ENCODE measurements at places on chromosomes 4 and X. TPM values are rescaled to one million over a fixed set of nuclear protein-coding genes. Genes with fewer than 3 reads are reported as not detected.
A peak's percentile ranks its signal among the peaks of the same experiment; 100 is the strongest.

- no peak for DNase-seq
Measured at GRCh38 chr4:140688711-140689598, 67.2 kb downstream of the TBC1D9 start.

RRH gene
- 0.10 TPM for polyA plus RNA-seq

NSD2 gene
- polyA plus RNA-seq: 43.8 TPM

DNA sequence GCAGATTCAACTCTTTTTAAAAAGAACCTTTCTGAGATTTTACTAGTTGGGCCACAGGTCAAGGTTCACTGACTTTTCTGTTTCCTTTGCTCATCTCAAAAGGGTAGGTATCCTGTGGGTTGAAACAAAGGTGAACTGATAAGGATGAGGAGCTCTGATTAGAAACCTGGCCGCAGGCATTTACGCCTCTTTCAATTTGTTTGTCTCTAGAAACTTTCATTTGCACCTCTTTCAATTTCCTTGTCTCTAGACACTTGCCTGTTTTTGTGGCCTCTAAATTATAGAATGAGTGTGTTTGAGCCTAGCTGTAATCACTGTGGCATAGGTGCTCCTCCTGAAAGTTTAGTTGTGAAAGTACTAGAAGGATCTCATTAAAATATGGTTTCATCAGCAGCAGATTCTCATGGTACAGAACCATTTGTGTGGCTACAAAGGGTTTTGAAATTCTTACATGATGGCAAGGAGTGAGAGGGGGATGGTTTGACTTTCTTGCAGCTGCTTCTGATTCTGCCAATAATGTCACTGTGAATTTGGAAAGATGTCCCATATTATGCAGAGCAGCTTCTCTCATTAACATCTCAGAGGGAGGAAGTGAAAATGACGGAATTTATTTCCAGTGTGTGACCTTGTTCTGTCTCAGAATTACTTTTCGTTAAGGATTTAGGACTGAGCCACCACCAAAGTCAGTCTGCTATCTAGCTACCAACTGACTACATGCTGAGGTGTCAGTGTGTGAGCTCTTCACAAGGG, 142.2 kb downstream of the SH2D1A start:
- DNase-seq: no peak

GRCh38 chr4:81407726-81408125, 64.0 kb downstream of the RASGEF1B start:
- DNase-seq: no peak

DNA sequence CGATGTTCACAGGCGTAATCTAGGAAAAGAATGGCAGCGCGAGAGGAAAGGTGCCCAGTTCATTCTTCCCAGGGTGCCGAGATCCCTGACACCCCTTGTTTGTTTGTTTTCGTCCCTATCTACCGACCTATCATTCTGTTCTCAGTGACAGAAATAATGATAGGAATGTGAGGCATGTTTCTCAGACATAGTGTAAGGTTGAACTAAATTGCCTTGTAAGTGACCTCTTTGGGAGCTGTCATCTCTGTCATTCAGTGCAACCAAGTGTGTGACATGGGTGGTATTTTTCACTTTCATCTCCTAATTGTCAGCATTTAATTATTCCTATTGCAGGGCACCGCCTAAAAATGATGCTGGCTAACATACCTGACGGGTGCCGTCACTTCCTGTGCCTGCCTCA, 24.4 kb downstream of the CLDN22 start:
- DNase-seq: no peak

GRCh38 chrX:131068945-131069719, 11.0 kb downstream of the ARHGAP36 start:
- peak; percentile 72 for DNase-seq

DNA sequence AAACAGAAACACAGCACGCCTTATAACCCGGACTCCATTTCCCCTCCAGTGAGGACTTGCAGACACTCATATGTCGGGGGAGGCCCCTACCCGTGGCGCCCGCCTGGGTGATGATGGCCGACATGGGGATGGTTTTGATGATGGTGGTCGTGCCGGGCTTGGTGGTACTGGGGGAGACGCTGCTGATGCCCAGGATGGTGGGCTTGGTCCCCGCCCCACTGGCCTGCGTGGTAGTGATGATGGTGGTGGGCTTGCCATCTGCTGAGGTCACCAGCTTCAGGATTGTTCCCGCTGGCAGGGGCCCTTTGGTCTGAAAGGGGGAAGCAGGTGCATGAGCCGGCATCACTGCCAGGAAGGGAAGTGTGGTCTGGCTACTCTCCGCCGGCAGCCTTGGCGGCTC, 12.8 kb upstream of the RENBP start:
- no peak for DNase-seq

- DNase-seq: no peak
Measured at GRCh38 chr4:77001907-77002306, 52.4 kb downstream of the SEPTIN11 start.

DNA sequence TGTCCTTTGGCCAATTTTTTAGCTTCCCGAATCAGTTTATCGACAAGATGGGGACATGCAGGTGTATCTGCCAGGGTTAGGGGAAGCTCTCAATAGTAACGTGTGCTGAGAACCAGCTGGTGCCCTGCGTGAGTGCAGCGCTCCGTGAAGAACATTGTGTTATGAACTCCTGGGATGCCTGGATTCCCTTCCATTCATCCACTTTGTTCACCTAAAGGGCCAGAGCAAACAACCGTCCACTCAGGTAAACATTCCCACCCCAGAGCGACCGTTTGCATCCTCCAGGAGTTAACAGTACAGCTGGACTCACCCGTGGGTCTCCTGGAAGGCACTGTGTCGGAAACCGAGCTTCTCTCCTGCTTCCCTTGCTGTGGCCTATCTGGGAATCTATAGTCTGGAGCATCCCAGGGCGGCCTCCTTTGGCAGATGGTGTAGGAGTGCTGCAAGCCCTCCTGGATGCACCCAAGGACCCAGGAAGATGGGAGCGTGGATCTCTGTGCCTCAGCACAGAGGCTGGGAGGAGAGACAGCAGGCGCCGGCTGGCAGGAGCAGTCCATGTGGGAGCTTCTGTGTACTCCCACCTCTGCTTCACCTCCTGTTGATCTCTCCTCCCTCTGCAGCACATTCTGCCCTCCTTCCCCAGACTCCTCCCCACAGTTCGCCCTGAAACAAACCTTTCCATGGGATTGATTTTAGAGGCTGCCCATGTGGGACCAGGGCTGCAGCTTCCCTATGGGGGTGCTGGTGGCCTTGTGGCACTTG, 62.7 kb downstream of the SHROOM2 start:
- no peak for DNase-seq

DNA sequence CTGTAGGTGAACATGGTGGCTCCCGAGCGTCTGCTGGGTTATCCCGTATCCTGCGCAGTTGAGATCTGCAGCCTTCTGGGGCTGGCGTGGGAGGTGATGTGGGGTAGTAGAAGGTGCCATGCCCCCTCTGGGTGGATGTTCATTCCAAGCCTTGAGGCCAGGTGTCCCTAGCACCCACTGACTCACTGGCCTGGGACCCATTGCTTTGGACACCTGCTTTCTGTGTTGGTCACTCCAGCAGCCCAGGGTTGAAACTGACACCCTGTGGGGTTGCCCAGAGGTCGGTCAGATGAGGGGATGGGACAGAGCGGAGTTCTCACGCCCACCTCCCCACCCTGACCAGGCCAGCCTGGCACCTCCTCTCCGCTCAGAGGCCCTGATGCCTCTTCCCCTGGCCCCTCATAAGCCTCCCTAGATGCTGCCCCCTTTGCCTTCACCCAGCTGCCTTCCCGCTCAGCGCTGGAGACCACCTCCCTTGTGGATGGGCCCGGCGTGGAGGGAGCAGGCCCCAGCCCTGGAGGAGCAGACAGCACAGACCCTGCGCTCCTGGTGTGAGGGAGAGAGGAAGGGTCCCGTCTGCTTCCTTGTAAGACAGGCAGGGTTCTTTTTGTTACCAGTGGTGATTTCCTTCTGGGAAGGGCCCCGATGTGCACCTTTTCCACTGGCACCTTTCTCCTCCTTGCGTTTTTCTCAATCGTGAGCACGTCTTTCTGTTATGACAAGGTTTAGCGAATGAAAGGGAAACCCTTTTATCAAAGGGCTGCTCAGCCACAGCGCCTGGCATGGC, 2.0 kb downstream of the DOK7 start:
- no peak for DNase-seq

DNA sequence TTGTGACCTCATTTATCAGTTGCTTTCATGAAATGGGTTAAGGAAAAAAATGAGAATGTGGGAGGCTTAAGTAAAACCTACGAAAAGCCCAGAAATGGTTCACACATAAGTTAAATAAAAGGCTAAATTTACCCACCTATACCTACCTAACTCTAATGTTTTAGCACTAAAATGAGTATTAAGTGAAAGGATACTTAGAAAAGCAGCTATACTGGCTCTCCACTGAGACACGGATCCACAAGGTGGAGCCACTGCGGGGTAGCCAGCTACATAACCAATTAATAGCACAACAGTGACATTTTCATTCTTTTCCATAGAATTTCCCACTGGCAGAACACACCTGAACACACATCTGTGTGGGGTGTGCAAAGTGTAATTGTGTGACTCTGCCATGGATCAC, 101.9 kb downstream of the MAML3 start:
- DNase-seq: no peak

DNA sequence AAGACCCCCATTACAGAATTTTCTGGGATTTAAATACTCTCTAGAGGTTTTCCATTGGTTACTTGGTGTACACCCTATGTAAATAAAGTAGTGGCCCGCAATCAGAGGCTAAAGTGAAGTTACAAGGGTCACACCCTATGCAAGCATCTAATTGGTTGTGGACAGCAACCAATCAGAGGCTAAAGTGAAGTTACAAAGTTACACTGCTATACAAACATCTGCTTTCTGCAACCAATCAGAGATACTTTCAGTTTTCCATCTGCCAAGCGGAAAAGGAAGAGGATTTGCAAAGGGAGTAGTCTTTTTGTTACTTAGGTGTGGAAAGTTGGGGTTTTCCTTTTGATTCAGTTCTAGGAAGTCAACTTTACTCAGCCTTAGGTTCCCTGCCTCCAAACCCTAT, 2.0 kb upstream of the ATRX start:
- peak; percentile 66 for DNase-seq

DNA sequence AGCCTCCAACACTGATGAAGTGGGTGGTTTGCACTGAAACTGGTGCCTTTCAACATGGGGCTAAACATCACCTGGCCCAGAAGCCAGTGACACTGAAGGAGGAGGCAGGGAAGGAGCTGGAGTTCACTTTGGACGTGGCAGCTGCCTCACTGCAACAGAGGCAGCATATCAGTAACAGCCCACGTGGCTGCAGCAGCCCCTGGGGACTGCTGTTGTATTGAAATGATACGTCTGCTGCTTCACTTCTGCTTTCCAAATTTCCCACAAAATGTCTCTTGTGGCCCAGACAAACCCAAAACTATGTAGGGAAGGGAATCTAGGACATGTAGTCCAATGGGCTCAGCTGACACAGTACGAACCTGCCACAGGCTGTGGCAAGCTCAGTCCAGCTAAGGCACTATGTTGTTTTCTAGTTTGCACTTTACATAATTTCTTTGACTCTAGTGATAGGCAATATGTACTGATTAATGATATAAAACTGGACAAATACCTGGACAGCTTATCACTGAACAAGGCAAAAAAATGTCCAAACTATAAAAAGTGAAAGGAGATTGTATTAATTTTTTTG, 84.7 kb upstream of the RAPGEF2 start:
- no peak for DNase-seq

SPACA5 gene
- not detected for polyA plus RNA-seq

GRCh38 chr4:152510349-152511147, 25.3 kb downstream of the FBXW7 start:
- DNase-seq: no peak

DNA sequence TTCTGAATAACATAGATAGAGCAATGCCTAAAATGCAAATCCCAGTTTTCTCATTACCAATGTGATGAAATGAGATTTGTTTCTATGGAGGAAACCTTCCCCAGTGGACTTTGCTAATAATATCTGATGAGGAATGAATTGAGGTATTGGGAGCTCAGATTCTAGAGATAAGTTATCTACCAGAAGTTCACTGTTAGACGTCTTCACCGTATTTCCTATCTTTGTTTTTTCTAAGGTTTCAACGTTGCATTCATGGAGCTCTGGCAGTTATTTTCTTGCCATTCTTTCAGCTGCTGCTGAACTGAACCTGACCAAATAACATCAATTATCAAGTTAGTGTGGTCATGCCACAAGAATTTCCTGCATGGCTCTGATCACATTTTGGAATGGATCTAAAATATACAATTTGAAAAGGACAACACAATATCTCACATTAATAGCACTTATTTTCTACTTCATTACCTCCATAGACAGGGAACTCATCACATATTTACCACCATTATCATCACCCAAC, 511.8 kb upstream of the LCORL start:
- DNase-seq: no peak

CCNI gene
- 68.8 TPM for polyA plus RNA-seq

- no peak for DNase-seq
Measured at GRCh38 chr4:41154010-41154813, 60.1 kb downstream of the APBB2 start.

DNA sequence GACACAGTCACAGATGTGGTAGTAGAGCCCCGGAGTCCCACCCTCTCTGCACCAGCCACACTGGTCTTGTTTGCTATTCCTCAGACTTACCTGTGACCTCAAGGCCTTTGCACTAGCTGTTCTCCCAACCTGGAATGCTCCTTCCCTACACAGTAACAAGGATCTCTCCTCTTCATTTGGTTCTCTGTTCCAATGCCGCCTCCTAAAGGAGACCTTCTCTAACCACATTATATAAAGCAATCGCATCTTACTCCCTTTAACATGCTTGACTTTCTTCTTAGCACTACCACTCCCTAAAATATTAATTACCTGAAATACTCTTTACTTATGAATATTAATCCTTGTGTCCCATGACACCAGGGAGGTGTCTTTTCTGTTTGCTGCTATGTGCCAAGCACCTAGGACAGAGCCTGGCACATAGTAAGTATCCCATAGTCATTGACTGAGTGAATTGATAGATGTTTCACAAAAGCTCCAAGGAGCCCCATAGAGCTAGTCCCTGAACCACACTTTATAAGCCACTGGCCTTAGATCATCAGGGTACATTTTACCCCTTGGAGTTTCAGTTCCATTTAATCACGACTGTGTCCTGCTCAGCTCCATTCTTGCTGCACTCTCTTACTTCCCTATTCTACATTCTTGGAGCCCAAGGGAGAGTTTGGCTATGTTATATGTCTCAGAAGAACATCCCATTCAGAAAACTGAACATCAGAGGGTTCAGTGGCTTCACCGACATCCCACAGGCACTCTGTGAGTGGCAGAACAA, 312.7 kb downstream of the RAB28 start:
- no peak for DNase-seq

MTNR1A gene
- 0.17 TPM for polyA plus RNA-seq

DNA sequence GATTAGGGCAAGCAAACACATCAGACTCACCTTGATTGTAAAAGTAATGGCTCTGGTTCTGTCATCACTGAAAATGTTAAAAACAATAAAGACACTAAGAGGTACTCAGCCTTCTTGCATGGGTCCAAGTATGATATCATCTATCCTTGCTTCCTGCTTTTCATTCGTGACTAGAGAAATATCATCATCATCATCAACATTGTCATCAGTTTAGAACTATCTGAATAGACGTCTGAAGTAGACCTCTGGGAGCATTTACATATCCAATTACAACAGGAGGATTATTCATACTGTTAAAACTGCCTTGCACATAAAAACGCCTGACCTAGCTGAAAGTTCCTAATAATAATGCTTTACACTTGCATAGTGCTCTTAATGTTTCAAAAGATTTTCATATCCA, 9.8 kb upstream of the FRAS1 start:
- no peak for DNase-seq

- DNase-seq: no peak
Measured at GRCh38 chr4:124132161-124132560, 580.4 kb downstream of the ANKRD50 start.

RHOXF1 gene
- polyA plus RNA-seq: not detected

GRCh38 chrX:43140582-43140981, 362.6 kb upstream of the PPP1R2C start:
- no peak for DNase-seq

Data from A549 (cell line).